Amniotic stem cell (primary cell): ENCODE measurements at places on chromosomes 11 and 22.

GRCh38 chr22:37176464-37177061, 11.5 kb downstream of the C1QTNF6 start:
- no peak for DNase-seq

DNA sequence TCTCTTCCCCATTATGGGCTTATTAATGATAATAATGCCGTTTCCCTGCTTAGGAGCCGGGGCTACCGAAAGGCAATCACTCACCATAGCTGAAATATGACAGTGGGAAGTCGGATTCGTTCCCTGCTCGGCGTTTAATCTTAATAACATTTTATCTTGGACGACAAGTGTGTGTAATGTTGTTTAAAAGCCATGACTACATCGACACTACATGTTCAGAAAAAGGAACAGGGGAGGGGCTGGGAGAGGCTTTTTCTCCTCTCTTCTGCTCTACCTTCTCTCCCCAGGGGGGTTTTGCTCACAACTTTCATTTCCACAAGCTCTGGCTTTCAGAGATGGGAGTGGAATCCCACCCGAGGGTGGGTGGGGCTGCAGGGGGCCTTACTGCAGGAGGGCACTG, 105.5 kb downstream of the DSCAML1 start:
- DNase-seq, result no peak

DNA sequence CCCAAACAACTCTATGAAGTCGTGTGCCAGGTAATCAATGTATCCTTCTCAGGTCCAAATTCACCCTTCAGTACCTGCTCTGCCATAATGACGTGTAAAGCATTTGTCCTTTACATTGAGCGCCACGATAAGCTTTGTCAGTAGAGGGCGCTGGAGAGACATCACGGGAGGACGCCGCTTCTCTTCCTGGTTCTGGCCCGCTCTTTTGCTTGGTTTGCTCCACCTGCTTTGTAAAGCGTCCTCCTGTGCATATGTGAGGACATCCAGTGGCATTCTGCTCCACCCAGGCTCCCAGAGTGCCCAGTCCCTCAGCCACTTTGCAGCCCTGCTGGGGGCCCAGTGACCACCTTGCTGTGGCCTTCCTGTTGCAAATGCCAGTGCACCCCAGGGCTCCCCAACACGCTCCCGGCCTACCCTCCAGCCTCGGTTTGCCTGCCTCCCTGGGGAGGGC, 61.1 kb downstream of the WT1 start:
- no peak for DNase-seq

DNA sequence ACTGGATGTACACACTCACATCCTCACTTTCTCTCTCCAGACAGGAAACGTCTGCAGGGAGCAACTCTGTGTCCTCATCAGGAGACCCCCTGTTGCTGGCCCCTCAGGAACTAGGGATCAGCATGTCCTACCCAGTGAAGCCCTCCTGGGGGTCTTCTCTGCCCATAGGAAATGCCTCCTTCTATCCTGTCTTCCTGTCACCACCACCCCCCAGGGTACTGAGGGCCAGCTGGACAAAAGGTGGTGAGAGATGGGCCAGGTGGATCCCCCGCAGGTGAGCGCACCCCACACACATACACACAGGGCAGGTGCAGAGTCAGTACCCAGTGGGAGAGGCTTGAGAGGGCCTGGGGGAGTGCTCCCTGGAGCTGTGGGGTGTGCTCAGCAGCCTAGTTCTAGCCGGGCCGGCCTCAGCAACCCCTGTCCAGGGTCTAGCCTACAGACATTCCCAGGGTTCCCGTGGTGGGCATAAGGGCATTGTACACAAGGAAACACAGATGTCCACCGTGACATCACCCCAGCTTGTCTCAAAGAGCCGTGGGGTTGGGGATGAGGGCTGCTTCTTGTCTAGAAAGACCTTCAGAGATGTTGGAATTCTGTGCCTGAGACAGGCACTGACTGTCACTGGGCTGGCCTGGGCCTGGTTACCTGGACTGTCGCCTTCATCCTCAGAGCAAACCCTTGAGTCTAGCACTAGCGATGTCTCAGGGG, 9.2 kb downstream of the GP1BB start:
- DNase-seq, result no peak

- DNase-seq, result no peak
Observed at GRCh38 chr11:468036-468435, 18.0 kb downstream of the PTDSS2 start.

DNA sequence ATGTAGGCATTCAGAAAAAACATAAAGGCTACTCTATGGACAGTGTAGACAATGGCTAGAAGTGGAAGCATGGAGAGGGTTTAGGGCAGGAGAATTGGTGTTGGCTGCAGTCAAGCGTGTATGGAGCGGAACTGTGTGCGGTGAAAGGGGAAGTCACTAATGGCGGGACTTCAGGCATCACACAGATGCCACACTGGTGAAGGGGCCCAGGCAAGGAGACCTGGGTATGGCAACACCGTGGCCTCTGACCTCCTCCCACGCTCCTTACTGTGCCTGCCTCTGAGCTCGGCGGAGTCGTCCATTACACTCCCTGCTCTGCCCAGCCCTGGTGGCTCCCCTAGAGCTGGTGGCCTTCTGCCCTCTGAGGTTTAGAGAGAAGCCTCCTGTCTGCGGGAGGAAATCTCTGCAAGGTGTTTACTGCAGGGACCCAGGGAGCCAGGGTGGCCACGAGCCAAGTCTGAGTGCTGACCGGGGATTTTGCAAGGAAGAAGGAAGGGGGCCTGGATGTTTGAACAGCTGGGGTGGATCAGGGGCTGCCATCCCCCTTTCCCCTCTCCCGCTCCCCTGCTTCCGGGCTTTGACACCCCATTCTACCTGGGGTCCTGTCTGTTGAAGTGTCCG, 75.1 kb upstream of the TSPAN18 start:
- no peak for DNase-seq

DNA sequence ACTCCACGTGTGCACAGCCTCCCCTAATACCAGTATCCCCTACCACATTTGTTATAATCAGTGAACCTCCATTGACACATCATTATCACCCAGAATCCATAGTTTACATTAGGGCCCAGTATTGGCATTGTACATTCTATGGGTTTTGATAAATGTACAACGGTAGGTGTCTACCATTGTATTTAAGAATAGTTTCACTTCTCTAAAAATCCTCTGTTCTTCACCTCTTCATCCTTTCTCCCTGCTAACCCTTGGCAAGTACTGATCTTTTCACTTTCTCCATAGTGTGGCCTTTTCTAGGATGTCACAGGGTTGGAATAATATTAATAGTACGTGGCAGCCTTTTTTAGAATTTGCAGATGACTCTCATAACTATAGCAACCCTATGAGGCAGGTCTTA, 353.8 kb downstream of the DDX10 start:
- DNase-seq, result no peak

- no peak for DNase-seq
Observed at GRCh38 chr11:76781046-76781801, 1.9 kb upstream of the TSKU start.

GRCh38 chr11:64268025-64268892, 16.2 kb downstream of the BAD start:
- no peak for DNase-seq

DNA sequence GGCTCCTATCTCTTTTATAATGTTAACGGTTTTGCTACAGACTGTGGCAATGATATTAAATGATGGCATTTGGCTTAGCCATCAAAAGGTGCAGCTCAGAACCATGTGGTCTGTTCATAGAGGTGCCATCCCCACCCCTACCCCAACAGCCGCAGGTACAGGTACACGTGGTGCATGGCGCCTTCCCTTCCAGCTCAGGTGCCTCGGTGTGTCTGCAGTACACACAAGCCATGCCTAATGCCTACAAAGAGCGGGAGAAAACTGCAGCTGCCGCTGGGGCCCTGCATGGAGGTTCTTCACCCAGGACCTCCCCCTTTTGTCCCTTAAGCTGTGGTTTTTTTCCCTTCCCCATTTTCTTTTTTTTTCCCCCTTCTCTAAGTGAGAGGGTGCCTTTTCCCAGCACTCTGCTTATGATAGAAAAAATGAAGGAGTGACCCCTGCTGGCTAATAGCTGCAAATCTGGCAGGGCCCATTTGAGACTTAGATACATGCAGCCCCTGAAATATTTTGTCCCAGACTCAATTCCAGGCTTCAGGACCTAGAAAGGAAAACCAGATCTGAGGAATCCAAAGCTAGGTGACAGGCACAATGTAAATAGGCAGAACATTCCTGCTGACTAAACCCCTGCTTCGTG, 6.5 kb downstream of the OR52M1 start:
- no peak for DNase-seq
